ENCODE measurements at places on chromosomes 12 and 14.

GRCh38 chr12:130213249-130213648, 51.0 kb downstream of the FZD10 start:
- no peak for DNase-seq

- DNase-seq = no peak
Observed at GRCh38 chr12:62533755-62534107, 67.1 kb downstream of the MON2 start.

GRCh38 chr12:20274008-20274407, 94.3 kb upstream of the PDE3A start:
- no peak for DNase-seq

- no peak for DNase-seq
Observed at GRCh38 chr14:86022031-86022629, 492.2 kb downstream of the FLRT2 start.

DNA sequence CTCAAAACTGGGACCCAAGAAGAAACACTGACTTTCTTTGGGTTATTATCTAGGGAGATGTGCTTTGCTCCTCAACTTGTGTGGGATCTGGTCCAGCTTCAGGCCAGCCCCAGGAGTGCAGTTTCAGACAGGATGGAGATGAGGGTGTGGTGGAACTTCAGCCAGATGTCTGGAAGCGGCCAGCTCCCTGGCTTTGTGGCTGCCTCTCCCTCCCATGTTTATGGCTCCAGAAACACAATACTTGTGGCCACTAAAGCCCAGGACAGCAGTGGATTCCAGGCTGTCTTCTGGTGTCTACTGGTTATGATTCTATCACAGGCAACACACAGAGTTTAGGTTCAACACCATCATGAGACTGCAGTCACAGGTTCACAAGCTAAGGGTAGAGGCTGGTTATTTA, 44.2 kb upstream of the EMP1 start:
- no peak for DNase-seq

DNA sequence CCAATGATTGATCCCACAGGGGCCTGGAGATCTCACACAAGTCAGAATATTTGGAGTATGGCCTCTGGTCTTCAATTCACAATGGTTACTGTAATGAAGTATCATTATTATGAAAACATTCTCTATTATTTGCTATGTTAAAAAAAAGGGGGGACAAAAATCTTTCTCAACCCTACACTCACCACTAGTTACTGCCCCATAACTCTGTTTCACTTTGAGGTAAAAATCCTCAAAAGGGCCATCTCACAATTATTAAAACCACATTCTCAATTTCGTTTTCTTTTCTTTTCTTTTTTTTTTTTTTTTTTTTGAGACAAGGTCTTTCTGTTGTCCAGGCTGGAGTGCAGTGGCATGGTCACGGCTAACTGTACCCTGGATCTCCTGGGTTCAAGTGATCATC, 59.6 kb upstream of the KCNC2 start:
- DNase-seq = no peak

DNA sequence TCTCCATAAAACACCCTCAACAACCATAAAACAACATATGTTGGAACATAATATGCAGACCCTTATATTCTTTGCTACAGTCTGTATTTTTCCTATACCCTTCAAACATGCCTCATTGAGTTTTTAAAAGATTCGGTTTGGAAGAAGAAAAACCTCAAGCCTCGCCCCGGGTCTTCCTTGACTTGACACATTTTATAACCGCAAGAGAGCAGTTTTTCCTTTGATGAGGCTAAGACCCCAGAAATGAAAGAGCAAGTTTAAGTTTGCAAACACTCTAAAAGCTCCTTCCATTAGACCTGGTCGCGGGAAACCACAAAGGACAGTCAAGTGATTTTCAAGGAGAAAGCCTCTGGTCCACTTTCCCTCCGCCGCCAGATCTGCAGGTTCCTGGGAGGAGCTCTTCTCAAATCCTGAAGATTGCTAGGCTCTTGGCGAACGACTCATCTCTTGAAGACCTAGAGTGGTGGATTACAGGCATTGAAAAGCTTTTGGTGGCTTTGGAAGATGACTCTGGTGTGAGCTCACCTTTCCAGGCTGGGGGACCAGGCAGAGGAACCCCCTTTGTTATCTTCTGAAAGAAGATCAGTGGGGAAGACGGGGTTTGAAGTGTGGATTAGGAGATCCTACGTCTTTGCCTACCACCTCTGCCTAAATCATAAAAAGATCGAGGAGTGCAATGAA, at the start of gene ASCL4:
Gene ASCL4, plus strand, starts transcription at position 356 of the 681 bp plus-strand sequence. CDS start 515 bp downstream, outside the sequence.
- no peak for DNase-seq

GRCh38 chr12:85568395-85569103, 267.7 kb downstream of the RASSF9 start:
- no peak for DNase-seq

GRCh38 chr12:53489242-53489864, 9.9 kb downstream of the MAP3K12 start:
- no peak for DNase-seq

DNA sequence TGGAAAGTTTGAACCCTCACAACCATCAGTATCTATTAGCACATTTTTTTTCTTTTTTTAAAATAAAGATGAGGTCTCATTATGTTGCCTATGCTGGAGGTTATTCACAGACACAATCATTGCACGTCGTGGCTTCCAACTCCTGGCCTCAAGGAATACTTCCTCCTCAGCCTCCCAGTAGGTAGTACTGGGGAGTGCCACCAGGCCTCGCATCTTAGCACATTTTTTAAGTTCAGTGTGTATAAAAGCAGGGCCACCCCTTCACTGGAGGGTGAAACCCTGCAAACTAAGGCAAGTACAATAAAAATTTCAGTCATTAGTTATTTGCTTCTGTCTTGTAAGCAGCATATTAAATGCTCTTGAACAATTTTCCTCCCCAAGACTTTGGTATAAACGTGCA, 114.2 kb upstream of the SINHCAF start:
- DNase-seq = no peak

DNA sequence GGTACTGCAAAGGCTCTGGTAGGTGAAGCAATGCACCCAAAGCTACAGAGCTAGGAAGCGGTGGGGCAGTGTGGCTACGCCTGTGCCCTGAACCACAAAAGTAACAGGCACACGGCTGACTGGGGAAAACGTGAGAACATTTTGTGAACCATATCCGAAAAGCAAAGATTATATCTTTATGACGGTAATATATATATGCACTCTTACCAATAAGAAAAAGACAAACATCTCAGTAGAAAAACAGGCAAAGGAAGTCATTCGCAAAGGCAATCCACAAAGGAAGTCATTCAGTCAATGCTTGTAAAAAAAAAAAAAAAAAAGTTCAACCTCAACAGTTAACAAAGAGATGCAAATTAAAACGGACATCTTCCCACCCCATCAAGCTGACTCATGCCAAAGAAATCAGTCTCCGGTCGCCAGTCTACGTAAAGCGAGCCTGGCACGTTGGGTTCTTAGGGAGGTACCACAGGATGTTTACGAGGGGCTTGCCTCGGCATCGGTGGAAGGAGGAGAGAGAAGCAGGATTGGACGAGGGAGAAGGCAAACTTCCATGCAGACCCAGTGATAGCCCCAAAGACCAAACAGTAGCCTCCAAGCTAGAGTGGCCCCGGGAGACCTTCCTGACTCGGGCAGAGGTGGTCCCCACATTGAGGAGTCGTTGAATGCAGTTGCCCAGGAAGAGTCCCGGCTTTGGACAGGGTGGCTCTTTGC, 39.4 kb upstream of the PPP2R5C start:
- DNase-seq = peak; percentile 74

GRCh38 chr14:39880106-39880695, 448.0 kb upstream of the FBXO33 start:
- no peak for DNase-seq

- no peak for DNase-seq
Observed at GRCh38 chr12:85308374-85308773, 28.4 kb downstream of the ALX1 start.

DNA sequence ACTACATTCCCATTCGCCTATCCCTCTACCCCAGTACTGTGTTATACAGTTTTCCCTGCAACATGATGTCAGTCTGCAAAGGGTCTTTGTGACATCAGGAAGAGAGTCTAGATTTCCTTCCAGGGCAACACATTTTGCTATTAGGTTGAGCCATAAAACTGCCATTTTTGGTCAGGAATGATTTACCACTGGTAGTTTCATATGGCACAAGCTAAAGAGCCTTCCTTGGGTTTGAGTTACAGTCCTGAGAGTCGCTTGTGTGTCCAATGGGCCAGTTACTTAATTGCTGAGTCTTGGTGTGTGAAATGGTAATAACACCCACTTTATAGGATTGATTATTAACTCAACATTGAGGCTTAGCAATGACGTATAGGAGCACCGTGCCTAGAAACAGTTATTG, 22.6 kb upstream of the AMIGO2 start:
- DNase-seq = no peak

- DNase-seq = no peak
Observed at GRCh38 chr12:39595928-39596327, 23.7 kb downstream of the ABCD2 start.

GRCh38 chr14:94004015-94004414, 6.9 kb downstream of the CCDC197 start:
- no peak for DNase-seq

GRCh38 chr14:57297852-57298251, 29.1 kb downstream of the AP5M1 start:
- DNase-seq = no peak

DNA sequence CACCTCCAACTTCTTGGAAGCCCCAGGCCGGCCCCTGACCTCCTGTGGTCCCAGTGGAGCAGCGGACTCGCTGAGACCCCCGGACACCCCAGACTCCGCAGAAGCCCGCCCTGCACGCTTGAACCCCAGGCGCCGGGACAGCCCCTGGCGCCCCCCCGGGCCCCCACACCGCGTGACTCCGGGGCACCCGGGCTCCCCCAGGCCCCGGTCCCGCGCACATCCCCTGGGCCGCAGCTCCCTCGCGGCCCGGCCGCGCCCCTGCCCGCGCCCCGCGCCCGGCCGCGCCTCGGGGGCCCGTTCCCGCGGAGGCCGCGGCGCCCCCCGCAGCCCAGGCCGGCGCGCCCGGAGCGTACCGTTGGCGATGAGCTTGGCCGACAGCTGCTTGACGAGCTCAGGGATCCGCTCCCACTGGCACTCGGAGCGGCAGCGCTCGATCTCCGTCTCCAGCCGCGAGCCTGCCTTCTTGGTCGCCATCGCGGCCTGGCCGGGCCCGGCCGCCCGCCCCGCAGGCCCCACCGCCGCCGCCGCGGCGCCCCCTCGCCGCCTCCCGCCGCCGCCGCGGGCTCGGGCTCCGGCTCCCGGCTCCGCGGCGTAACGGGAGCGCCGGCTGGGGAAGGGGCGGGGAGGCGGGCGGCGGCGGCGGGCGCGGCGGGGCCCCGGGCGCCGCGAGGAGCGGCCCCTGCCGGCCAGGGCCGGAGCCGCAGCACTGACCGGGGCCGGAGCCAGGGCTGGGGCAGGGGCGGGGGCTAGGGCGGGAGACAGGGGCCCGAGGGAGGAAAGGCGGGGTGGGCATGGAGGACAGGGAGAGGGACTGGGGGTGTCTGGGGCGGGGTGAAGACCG, at the start of gene TTC7B:
Gene TTC7B, minus strand, starts transcription at position 609 of the 841 bp plus-strand sequence. Its CDS starts 135 bp downstream, at position 474.
- no peak for DNase-seq

- DNase-seq = no peak
Observed at GRCh38 chr12:16150276-16150675, 127.2 kb downstream of the SLC15A5 start.

- DNase-seq = no peak
Observed at GRCh38 chr12:110501399-110501751, 536 bp downstream of the VPS29 start.

DNA sequence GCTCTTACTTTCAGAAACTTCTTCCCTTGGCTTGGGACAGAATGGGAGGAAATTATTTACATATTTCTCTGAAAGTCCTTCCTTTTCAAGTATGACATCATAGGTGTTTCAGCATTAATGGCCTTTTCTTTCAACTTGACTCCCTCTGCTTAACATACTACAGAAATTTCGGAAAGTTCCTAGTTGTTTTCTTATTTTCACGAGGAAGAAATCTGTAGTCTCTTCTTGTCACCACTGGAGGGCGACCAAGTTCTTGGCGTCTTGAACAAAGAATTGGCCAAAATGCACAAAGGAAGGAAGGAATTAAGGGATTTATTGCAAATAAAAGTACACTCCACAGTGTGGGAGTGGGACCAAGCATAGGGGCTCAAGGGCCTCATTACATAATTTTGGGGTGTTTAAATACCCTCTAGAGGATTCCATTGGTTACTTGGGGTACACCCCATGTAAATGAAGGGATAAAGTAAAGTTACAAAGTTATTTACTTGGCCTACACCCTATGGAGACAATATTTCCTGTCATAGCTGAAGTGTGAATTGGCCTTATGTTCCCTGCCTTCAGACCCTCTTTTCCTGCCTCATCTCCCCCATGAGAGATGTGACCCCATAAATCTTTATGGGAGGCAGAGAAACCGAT, 70.4 kb downstream of the RPL10L start:
- peak; percentile 1 for DNase-seq

- no peak for DNase-seq
Observed at GRCh38 chr12:94269316-94269999, 121.1 kb downstream of the PLXNC1 start.

GRCh38 chr14:64410084-64410774, 22.1 kb downstream of the MTHFD1 start:
- DNase-seq = no peak

- DNase-seq = no peak
Observed at GRCh38 chr12:121397521-121397920, 2.4 kb upstream of the RNF34 start.

GRCh38 chr12:89525305-89525823, 483 bp downstream of the POC1B start:
- no peak for DNase-seq

- DNase-seq = no peak
Observed at GRCh38 chr14:47270715-47271114, 404.7 kb downstream of the MDGA2 start.

DNA sequence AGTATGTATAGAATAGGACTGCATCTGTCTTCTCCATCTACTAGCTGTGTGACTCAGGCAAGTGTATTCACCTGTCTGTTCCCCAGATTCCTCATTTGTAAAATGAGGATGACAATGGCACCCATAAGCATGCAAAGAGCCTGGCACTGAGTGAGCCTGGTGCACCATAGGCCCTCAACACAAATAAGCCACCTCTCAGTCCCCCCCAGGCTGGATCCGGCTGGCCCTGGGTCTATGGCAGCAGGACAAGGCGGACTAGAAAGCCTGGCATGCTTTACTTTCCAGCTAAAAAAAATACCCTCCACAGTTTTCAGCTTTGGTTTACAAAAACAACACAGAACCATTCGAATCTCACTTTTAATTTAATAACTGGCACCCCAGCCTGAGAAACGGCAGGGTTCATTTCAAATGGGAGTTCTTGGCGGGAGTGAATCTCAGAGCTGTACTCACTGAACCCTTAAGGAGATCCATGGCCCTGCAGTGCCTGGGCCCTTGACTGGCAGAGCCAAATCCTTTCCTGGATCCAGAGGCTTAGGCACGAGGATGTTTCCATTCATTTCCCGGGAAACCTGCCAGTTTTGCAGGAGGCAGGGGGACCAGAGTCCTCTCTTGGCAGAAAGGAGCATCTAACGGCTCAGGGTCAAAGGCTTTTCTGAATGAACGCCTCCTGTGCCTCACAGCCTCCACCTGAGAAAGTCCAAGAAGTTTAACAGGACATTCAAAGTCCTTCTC, 17.7 kb downstream of the SYNE3 start:
- DNase-seq = no peak

DNA sequence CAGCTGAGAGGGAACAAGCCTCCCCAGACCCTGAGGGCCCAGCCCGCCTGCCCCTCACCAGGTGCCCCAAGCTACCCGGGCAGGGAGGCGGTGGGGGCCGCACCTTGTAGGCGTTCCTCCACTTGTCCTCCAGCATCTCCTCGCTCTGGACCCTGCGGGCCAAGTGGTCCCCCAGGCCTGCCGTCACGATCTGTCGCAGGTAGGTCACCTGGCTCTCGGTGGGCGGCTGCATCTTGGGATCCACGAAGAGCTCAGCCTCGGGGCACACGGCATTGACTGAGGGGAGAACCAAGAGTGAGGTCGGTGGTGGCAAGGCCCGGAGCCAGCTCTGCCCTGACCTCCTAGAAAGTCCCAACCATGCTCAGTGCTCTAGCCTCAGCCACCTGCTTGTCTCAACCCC, 36.6 kb downstream of the DHX37 start:
- no peak for DNase-seq

Measured in stimulated activated naive CD8-positive, alpha-beta T cell treated with anti-CD3 and anti-CD28 coated beads, Interleukin-15, amount 100 ng/mL, for 72 hours (primary cell).